ENCODE measurements at places on chromosomes 12 and 14. TPM values are rescaled to one million over a fixed set of nuclear protein-coding genes. Genes with fewer than 3 reads are reported as not detected.

- no peak for DNase-seq
Observed at GRCh38 chr12:32053881-32054624, 52.6 kb upstream of the BICD1 start.

DNA sequence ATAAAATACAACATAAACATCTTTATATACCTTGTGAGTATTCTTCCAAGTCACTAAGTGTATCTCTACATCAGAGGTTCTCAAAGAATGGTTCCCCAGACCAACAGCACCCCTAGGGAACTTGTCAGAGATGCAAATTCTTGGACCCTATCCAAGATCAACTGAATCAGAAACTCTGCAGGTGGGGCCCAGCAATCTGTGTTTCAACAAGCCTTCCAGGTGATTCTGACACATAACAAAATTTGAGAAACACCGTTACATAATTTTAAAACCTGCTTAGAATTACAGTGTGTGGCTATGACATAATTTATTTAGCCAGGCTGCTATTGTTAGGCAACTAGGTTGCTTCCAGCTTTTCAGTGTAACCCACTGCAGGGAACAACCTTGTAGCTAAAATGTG lies 49.8 kb downstream of the NTN4 start:
- DNase-seq: no peak

The ADAMTS20 gene
- total RNA-seq: 1.1 TPM

- peak; percentile 30 for DNase-seq
Observed at GRCh38 chr14:72781561-72782508, 112.1 kb downstream of the DPF3 start.

DNA sequence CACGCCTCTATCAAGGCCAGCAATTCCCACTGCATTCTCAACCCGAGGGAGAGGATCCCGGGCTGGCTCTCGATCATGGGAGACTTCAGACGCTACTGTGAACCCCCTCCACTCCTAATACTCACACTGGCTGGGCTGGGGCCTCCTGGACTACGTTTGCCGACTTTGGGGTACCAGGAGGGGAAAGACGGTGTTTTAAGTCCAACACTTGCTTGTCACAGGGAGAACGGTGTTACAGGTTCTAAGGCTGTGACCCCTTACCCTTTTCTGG lies 463 bp downstream of the NACA start:
- DNase-seq: no peak

The TBPL2 gene
- total RNA-seq: not detected

The CMA1 gene
- total RNA-seq: not detected

DNA sequence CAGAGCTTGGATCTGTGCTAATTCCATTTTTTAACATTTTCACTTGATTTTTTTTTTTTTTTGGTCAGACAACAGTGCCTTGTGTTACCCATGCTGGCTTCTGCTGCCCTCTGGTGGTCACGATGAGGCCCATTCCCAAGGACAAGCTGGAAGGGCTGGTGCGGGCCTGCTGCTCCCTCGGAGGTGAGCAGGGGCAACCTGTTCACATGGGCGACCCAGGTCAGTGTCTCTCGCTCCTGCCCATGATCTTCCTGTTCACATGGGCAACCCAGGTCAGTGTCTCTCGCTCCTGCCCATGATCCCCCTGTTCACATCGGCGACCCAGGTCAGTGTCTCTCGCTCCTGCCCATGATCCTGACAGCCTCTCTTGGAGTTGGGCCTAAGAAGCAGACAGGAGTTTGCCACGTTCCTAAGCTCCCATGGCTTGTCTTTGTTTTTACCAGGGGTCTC lies 59.4 kb downstream of the DGLUCY start:
- peak; percentile 95 for DNase-seq

DNA sequence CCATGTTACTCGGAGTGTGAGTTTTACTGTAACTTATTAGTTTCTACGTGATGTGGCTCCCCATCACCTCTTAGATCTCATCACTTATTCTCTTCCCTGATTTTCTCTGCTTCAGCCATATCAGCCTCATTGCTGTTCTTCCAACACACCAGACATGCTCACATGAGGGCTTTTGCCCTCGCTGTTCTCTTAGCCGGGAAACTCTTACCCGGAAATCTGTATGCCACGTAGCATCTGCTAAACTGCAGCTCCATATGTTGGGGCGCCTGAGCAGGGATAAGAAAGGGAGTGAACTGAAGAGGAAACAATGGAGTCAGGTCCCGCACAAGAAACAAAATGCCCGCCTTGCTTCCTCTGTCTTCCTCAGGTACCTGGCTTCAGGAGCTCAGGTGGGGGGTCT lies 16.6 kb downstream of the SMUG1 start:
- DNase-seq: no peak

GRCh38 chr12:10613349-10614055 lies at the start of gene MAGOHB:
TSS of gene MAGOHB (minus strand) at chr12:10613609. CDS start at chr12:10613532, 77 bp downstream.
- DNase-seq: peak; percentile 100

- peak; percentile 81 for DNase-seq
Observed at GRCh38 chr12:15227004-15227679, 5.9 kb upstream of the RERG start.

GRCh38 chr12:42588524-42589464 lies 752 bp downstream of the PRICKLE1 start:
- DNase-seq: peak; percentile 91

The TSPAN11 gene
- 0.27 TPM for total RNA-seq

DNA sequence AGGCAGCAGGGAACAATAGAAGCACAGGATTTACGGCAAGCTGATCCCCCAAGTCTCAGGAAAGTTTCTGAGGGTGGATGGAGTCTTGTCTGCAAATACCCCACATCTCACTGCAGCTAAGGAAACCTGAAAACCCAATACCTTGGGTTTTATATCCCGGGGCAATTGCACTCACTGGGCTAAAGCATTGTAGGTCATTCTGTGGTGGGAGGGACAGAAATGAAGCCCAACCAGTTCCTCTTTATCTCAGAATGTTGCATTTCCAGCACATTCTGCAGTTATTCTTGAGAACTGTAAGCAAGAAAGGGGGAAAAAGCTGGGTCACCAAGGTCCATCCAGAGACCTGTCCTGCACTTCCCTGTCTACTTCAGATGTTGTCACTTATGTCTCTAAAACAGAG lies 39.8 kb downstream of the C12orf42 start:
- DNase-seq: no peak

- no peak for DNase-seq
Observed at GRCh38 chr14:62654641-62655040, 390.6 kb downstream of the KCNH5 start.

- DNase-seq: peak; percentile 97
Observed at GRCh38 chr14:103910262-103910935, 17.9 kb upstream of the TDRD9 start.

DNA sequence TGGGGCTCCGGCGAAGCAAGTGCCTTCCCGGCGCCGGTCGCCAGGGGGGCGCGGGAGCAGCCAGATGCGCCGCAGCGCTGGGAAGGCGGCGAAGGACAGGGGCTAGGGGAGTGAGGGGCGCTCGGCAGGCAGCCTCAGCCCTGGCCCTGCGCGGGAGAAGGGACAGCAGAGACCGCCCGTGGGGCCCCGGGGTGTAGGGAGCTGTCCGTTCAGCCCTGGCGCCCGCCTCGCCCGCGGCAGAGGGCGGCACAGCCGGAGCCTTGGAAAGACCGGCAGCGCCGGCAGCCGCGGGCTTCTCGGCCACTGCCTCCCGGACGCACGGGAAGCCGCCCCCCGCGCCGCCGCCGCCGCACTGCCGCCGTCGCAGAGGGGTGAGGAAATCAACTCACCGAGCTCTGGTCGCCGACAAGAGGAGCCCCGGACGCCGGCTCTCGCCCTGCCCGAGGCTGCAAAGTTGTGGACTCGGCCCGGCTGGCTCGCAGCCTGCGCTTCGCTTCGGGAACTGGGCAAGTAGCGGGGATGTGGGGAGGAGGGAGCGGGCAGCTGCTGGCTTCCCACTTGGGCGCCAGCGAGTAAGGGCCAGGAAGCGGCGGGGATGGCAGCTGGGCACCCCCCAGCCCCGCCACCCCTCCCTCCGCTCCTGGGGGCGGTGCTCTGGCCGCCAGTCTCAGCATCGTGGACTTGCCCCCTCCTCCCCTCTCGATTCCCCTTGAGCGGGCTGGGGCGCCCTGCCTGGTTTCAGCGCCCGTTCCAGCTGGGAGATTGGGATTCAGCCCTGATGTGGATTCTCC lies at the start of gene ZDHHC22:
Gene ZDHHC22 (minus strand): TSS at position 578 of the 791 bp plus-strand sequence. CDS start 2,053 bp downstream, outside the sequence.
- DNase-seq: peak; percentile 93

- no peak for DNase-seq
Observed at GRCh38 chr14:61176686-61177085, 104.5 kb downstream of the TMEM30B start.

The TTLL5 gene
- total RNA-seq: 47.4 TPM

DNA sequence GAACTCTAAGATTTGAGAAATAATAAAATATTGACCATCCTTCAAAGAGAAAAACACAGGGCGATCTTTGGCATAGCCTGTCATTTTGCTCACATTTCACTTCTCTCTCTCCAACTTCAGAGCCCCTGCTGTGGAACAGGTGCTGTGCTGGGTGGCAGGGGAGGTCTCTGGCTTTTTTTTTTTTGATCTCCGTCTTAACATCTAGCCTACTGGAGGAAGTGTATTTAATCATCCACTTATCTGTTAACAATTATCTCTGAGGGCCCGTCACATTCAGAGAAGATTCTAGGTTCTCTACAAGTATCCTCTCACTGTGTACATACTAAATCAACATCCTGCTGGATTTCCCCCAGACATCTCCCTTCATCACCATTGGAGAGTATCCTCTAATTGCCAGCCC lies 34.1 kb downstream of the CHST11 start:
- no peak for DNase-seq

DNA sequence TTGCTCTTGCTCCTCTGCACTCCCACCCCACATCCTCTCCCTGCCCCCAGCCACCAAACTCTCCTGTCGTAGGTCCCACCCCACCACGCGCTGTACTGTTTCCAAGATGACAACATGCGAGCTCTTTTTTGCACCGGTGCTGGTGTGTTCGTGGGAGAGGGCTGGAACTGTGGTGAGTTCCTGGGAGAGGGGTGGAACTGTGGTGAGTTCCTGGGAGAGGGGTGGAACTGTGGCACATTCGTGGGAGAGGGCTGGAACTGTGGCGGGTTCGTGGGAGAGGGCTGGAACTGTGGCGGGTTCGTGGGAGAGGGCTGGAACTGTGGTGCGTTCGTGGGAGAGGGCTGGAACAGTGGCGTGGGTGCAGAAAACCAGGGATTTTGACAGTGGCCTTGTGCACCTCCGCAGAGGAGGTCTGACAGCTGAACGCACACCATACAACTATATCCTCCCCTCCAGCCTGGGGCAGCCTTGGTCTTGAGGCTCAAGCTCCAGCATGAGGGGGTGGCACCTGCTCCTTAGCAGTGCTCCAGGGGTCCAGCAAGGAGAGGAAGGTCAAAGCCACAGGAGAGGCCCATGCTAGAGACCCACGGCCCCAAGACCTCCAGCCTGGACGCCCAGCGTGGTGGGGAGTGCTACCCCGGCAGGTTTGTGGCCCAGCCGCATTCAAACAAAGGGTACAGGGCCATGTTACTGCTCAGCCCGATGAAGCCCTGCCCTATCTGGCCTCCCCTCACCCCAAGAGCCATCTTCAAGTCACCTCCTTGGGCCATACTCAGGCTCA lies 50.1 kb downstream of the ACTN1 start:
- no peak for DNase-seq

DNA sequence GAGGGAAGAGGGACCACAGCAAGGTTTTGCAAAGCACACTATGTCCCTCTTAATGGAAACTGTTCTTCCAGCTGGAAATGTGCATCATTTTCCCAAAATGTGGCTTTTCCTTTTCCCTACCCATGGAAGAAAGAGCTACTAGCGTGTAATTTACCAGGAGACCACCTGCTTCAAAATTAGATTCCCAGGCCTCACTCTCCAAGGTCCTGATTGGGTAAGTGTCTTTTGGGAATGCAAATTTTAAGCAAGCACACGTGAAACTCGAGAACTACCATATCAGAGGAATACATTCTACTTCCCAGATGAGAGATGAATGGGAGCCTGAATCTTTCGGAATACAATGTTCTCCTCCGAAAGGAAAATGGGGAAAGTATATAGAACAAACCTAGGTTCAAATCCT lies 201.6 kb upstream of the NOS1 start:
- no peak for DNase-seq

GRCh38 chr12:92237262-92237661 lies 91.6 kb upstream of the BTG1 start:
- DNase-seq: no peak

DNA sequence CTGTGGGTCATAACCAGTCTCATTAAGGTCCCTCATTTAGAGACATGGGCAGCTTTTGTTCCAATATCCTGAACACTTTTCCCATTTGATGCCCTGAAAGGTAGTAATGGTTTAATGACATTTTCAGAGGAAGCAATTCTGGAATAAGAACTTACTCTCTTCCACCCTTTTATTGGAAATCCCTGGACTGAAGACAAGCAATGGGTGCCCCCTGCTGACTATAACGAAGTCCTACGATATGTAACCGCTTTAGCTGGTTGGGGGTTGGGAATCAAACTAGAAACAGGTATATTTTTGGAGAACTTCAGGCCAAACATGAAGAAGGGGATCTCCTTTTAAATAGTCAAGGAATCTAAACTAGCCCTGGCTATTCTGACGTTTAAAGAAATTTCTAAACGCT lies 20.5 kb downstream of the SARNP start:
- peak; percentile 72 for DNase-seq

DNA sequence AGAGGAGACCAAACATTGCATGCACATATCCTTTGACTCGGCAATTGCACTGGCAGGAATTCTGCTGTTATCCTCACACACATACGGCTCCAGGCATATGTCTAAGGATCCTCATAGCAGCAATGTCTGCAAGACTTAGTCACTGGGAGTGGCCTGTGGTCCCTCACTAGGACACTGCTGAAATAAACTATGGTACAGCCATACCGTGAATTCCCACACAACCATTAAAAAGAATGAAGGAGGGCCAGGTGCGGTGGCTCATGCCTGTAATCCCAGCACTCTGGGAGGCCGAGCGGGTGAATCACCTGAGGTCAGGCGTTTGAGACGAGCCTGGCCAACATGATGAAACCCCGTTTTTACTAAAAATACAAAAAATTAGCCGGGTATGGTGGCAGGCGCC lies 105.1 kb downstream of the ZFP36L1 start:
- DNase-seq: no peak

- peak; percentile 59 for DNase-seq
Observed at GRCh38 chr14:100748944-100749343, 22.3 kb downstream of the DLK1 start.

DNA sequence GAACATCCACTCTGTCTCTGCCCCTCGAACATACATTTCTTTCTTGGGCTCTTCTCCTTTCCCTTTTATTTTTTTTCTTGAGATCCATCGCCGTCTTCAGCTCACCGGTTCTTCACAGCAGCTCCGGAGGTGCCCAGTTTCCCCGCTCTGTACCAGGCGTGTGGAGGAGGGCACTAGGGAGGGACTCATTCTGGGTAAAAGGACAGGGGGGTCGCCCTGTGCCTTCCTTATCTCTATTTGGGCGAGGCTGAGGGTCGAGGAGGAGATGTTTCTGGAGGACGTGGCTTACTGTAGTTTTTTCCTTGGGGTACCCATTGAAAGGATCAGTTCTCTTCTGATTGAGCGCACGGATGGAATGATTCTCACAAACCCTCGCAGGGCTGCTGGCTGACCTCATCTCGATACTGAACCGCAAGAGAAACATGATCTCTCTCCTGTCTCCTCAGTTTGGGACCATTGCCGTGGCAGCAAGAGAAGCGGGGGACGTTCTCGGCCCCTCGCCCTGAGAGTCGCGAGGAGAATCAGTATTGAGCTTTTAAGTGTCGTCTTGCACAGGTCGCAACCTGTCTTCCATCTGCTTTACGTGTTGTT lies 386 bp downstream of the LIN52 start:
- DNase-seq: no peak

- DNase-seq: no peak
Observed at GRCh38 chr12:26499979-26500640, 304.7 kb downstream of the SSPN start.

All from endodermal cell (in vitro differentiated cells).